ENCODE measurements at places on chromosomes 7 and 10.

GRCh38 chr10:22016046-22016705 lies 12.6 kb upstream of the DNAJC1 start:
- no peak for DNase-seq

GRCh38 chr10:70458329-70459060 lies 17.0 kb upstream of the NODAL start:
- DNase-seq, result no peak

- DNase-seq, result no peak
Observed at GRCh38 chr7:42736931-42737330, 174.9 kb downstream of the C7orf25 start.

DNA sequence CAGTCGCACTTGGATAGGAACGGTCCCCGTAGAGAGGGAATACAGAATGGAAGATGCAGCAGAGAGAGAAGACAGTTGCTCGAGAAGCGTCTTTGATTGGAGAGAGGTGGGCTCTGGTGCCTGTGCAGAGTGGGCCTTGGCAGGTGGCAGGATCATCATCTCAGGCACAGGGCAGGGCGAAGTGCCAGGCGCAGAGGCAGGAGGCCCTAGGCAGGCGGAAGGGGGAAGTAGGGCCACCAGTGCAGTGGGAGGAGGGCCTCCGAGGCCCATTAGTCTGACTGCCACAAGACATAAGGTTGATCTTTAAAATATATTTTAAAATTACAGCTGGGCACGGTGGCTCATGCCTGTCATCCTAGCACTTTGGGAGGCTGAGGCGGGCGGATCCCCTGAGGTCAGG lies 10.1 kb downstream of the CARD11 start:
- no peak for DNase-seq

- DNase-seq, result no peak
Observed at GRCh38 chr7:101465576-101466196, 103.0 kb downstream of the COL26A1 start.

- no peak for DNase-seq
Observed at GRCh38 chr10:33422471-33423153, 88.1 kb upstream of the NRP1 start.

- no peak for DNase-seq
Observed at GRCh38 chr7:76065016-76065612, 17.2 kb downstream of the MDH2 start.

DNA sequence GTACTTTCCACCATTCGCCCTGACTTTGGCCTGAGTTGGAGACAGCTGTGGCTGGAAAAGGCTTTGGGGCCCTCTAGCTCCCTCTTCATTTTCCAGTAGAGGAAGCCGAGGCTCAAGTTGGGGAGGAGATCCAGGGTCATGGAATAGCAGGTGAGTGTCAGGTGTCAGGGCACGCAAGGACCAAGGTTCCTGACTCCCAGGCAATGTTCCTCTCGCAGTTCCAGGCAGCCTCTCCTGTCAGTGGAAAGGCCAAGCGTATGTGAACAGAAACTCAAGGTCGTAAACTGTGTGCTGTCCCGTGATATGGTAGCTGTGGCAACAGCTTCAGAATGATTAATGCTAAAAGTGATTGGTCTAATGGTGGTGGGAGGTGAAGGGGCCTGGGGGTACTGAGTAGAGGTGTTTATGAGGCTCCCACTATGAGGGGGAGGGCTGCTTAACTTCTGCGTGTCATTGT lies 13.2 kb downstream of the ADAMTS14 start:
- DNase-seq, result no peak

DNA sequence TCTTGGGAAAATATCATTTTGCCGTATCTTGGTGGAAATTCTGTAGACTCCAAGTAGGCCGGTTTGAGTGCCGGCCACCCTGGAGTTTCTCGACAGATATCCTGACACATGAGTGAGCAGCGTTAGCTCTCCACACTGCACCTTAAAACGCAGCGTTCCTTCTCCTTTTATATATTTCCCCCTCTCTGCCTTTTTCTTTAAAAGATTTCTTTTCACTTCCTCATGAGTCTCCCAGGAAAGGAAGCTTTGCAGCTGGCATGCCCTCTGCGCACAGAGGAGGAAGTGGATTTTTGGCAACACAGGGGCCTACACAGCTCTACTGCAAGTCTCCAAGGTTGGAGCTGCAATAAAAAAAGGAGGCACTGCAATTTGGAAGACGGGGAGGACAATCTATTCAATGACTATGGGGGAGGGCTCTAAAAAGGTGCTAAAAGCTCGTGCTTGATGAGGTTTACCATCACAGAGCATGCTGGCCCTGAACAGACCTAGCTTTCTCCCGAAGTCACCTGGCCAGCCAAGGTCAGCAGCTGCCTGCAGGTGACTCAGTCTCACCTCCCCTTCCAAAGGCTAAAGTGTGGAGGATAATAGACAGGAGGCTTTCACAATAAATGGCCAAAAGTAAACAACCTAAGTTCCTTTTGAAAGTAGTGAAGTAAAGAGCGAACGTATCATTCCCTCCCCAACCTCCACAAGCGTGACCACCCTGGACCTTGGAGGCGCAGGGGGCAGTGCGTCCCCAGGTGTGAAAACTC lies 252.8 kb downstream of the ZMYND11 start:
- no peak for DNase-seq

- no peak for DNase-seq
Observed at GRCh38 chr7:8063706-8064297, 95.2 kb downstream of the GLCCI1 start.
